ENCODE measurements at places on chromosomes 1 and 21. TPM values are rescaled to one million over a fixed set of nuclear protein-coding genes. Genes with fewer than 3 reads are reported as not detected.

GRCh38 chr21:43318841-43319781, 107.8 kb downstream of the SIK1 start:
- DNase-seq: no peak

DNA sequence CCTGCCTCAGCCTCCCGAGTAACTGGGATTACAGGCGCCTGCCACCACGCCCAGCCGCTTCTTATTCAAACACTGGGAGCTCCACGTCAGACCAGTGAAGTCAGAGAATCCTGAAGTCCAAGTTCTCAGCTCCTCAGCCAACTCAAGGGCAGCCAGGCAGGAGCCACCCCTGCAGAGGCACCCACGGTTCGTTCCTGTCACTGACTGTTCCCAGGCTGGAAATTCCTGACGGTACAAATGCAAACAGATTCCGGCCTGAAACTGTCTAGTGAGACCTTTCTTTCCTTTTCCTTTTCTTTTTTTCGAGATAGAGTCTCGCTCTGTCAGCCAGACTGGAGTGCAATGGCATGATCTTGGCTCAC, 11.7 kb downstream of the SLC35E2B start:
- no peak for DNase-seq

DNA sequence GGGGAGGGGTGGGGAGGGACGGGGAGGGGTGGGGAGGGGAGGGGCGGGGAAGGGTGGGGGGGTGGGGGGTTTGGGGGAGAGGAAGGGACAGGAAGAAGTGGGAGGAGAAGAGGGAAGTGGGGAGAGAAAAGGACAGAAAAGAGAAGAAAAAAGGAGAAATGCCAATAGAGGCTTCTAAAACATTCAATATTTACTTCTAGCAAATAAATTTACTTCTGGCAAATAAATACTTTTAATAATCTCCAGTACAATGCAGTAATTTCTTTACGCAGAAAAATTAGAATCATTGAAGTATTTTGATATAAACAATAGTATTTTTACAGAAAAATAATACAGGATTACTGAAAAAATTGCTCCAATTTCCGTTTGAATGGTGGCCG, 9.4 kb upstream of the GPR161 start:
- no peak for DNase-seq

GRCh38 chr1:230144010-230144614, 77.1 kb downstream of the GALNT2 start:
- no peak for DNase-seq

- no peak for DNase-seq
Measured at GRCh38 chr1:180617774-180618395, 13.9 kb upstream of the XPR1 start.

The CLCNKB gene
- 0.38 TPM for total RNA-seq
